ENCODE measurements at places on chromosomes 7 and 10.

DNA sequence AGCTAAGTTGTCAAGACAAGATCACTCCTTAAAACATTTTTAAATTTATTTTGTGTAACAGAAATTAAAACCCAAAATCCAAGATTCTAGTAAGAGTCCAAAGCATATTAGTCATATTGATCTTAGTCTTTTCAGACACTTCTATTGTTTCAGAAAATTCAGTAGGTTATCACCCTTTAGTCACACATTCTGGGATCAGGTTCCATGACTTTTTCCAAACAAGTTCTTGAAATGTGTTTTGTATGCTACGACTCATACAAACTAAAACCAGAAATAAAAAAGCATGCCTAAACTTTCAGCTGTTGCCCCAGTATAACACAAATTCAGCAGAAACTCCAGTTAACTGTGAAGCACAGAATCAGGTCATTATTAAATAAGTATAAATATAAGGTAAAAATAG, 10.7 kb downstream of the SEMA3D start:
- peak; percentile 50 for DNase-seq

- DNase-seq: no peak
These were observed 133.8 kb upstream of the ZNF92 start for GRCh38 chr7:65239707-65240352.

DNA sequence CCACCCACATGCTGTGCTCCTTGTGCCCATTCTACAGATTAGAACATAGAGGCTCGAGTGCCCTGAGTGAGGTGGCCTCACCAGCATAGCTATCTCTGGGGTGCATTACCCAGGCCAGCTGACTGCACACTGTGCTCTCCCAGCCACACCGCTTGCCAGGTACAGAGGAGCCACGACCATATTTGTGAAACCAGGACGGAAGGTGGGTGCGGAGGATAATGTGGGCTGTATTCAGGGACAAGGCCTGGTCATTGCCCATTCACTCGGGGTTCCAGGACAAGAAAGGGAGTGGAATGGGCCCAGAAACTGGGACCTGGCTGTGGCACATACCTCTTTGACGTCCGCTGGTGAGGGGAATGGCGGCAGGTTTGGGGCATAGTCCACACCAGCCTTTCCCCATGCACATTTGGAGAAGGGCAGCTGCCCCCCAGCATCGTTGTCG, 236.0 kb downstream of the TNS3 start:
- no peak for DNase-seq

DNA sequence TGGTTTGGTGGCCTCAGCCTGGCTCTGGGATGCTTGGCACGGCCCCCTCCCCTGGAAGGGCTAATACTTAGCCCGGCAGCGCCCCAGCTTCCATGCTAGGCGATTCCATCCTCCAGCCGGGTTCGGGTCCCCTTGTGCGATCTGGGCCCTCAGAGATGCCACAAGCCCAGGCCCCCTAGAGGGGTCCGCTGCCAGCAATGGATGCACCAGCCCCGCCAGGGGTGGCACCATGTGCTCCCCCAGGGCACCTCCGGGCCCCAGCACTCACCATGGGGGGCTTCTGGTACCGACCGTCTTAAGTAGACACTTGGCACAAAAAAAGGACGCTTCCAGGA, 125.7 kb upstream of the KCTD7 start:
- no peak for DNase-seq

- no peak for DNase-seq
These were observed 119.1 kb upstream of the WDR11 start for GRCh38 chr10:120732067-120732466.

Measured in HCEC 1CT (cell line).